Naive thymus-derived CD4-positive, alpha-beta T cell (primary cell): ENCODE measurements at places on chromosomes 5 and 9. TPM values are rescaled to one million over a fixed set of nuclear protein-coding genes. Genes with fewer than 3 reads are reported as not detected.

DNA sequence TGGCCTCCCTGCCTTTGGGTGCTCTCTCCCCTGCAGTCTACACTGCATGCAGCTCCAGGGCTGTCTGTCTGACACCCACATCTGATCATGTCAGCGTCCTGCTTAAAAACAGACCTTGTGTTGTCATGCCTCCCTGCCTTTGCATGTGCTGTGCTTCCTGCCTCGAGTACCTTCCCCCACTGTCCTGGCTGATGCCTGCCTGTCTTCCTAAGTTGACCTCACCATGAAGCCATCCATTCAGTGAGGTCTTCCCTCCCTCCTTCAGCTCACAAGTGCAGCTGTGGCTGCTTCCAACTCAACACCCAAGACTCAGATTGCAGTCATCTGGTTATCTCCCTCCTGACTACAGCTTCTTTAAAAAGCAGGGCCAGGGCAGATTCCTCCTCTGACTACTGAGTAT lies 5.5 kb downstream of the ANGPTL2 start:
- H3K4me3 ChIP-seq, result no peak overlapping the region
- H3K36me3 ChIP-seq, result no peaks in the 10 kb centered on the region
- H3K27me3 ChIP-seq, result no peaks in the 10 kb centered on the region
- no peak overlapping the region for H3K27ac ChIP-seq
- peaks cover 10% of the 10 kb centered on the region for H3K4me1 ChIP-seq

DNA sequence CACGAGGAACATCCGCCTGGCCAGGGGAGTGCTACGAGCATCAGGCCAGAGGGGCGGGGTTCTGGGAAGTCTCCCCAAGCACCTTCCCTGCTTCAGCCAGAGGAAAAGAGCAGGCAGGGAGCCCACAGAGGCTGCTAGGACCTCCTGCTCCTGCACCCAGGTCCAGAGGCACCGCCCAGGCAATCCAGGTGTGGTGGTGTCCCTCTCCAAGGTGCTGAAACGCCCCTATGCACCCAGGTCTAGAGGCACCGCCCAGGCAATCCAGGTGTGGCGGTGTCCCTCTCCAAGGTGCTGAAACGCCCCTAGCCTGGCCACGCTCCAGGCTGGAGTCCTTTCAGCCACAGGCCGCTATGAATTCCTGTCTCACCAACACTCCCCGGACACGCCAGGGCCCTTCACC lies 10.7 kb upstream of the UBAC1 start:
- peak; percentile 56 for DNase-seq
- H3K4me3 ChIP-seq, result no peak overlapping the region
- no peak overlapping the region for H3K27ac ChIP-seq
- no peaks in the 10 kb centered on the region for H3K27me3 ChIP-seq
- peaks cover 8% of the 10 kb centered on the region for H3K4me1 ChIP-seq

HAPLN1 gene
- total RNA-seq, result not detected

- no peaks in the 10 kb centered on the region for H3K4me1 ChIP-seq
- no peak overlapping the region for H3K4me3 ChIP-seq
- no peak for DNase-seq
- H3K36me3 ChIP-seq, result no peaks in the 10 kb centered on the region
Measured at GRCh38 chr9:116060631-116061030, 93.0 kb upstream of the PAPPA start.

DNA sequence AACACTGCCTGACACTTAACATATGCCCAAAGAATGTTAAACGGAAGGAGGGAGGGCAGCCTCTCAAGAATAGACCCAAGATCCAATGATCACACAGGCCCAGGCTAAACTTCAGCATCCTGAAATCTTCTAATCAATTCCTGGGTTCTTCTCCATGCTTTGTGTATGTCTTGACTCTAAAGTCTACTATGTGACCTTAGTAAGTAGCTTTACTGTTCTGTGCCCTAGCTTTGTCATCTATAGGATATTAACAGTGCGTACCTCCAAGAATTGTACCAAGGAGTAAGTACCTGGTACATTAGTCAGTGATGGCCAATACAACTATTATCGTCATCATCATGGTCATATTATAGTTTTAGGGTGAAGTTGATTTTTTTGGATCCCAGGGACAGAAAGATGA lies 96.6 kb downstream of the SGCD start:
- no peak overlapping the region for H3K27ac ChIP-seq
- H3K36me3 ChIP-seq, result no peaks in the 10 kb centered on the region
- H3K4me3 ChIP-seq, result no peak overlapping the region
- DNase-seq, result no peak
- H3K27me3 ChIP-seq, result no peaks in the 10 kb centered on the region
- H3K4me1 ChIP-seq, result no peaks in the 10 kb centered on the region

DNA sequence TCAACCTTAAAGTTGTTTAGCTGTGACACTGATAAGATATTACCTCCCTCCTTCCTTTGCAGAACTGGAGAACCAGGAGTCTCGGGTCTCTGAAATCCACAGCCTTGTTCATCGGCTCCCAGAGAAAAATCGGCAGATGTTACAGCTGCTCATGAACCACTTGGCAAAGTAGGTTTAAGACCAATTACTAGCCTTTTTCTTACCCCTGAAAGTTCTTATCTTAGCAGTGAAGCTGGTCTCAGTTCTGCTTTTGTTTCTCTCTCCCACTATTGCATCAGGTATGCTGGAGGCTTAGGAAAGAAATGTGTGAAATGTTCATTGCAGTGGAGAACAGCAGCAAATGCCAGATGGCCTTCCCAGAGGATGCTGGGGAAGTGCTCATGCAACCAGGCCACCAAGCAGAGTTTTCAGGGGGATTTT lies 287.4 kb downstream of the ARHGAP26 start:
- no peak overlapping the region for H3K27ac ChIP-seq
- no peak for DNase-seq
- no peaks in the 10 kb centered on the region for H3K27me3 ChIP-seq

OTP gene
- total RNA-seq, result not detected

SPINK4 gene
- total RNA-seq, result not detected

CDH6 gene
- total RNA-seq, result not detected

DNA sequence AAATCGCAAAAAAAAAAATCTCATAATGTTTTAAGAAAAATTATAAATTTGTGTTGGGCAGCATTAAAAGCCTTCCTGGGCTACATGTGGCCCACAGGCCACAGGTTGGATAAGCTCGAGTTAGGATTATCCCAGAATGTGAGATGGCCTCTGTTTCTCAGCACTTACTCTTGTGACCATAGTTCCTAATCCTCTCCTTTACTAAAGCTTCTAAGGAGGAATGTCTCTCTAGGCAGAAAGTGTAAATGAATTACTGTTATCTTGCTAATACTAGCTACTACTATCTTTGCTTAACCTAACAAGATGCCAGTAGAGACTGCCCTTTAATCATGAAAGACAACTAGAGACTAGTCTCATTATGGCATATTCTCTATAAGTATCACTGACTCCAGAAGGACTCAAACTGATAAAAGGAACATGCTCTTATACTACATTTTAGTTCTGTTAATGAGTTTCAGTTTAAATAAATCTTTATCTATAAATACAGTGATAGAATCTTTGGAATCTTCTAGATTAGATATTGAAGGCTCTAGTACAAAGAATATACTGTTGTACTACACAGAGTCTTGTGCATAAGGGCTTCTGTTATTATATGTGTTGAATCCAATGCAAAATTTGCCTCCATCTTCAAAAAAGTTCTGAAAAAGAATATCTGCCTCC lies 13.8 kb downstream of the INVS start:
- no peaks in the 10 kb centered on the region for H3K4me1 ChIP-seq
- no peak overlapping the region for H3K27ac ChIP-seq
- no peaks in the 10 kb centered on the region for H3K27me3 ChIP-seq
- H3K4me3 ChIP-seq, result no peak overlapping the region

- no peaks in the 10 kb centered on the region for H3K4me1 ChIP-seq
- H3K27ac ChIP-seq, result no peak overlapping the region
- DNase-seq, result no peak
- H3K36me3 ChIP-seq, result no peaks in the 10 kb centered on the region
- H3K27me3 ChIP-seq, result no peaks in the 10 kb centered on the region
- H3K4me3 ChIP-seq, result no peak overlapping the region
Measured at GRCh38 chr9:68905129-68905528, 108.8 kb downstream of the PRKACG start.

GRCh38 chr9:114790521-114790920 lies 15.3 kb downstream of the TNFSF15 start:
- no peaks in the 10 kb centered on the region for H3K4me1 ChIP-seq
- no peaks in the 10 kb centered on the region for H3K27me3 ChIP-seq
- DNase-seq, result no peak
- H3K36me3 ChIP-seq, result no peaks in the 10 kb centered on the region
- H3K27ac ChIP-seq, result no peak overlapping the region
- H3K4me3 ChIP-seq, result no peak overlapping the region

- no peak overlapping the region for H3K27ac ChIP-seq
- no peak overlapping the region for H3K4me3 ChIP-seq
- no peak for DNase-seq
- no peaks in the 10 kb centered on the region for H3K36me3 ChIP-seq
- H3K4me1 ChIP-seq, result no peaks in the 10 kb centered on the region
Measured at GRCh38 chr5:68950125-68950524, 143.7 kb upstream of the SLC30A5 start.

ADGRD2 gene
- total RNA-seq, result not detected

GRCh38 chr5:34538026-34538672 lies 118.0 kb upstream of the RAI14 start:
- no peaks in the 10 kb centered on the region for H3K4me1 ChIP-seq
- H3K27me3 ChIP-seq, result no peaks in the 10 kb centered on the region
- H3K27ac ChIP-seq, result no peak overlapping the region
- no peak for DNase-seq
- H3K4me3 ChIP-seq, result no peak overlapping the region

DNA sequence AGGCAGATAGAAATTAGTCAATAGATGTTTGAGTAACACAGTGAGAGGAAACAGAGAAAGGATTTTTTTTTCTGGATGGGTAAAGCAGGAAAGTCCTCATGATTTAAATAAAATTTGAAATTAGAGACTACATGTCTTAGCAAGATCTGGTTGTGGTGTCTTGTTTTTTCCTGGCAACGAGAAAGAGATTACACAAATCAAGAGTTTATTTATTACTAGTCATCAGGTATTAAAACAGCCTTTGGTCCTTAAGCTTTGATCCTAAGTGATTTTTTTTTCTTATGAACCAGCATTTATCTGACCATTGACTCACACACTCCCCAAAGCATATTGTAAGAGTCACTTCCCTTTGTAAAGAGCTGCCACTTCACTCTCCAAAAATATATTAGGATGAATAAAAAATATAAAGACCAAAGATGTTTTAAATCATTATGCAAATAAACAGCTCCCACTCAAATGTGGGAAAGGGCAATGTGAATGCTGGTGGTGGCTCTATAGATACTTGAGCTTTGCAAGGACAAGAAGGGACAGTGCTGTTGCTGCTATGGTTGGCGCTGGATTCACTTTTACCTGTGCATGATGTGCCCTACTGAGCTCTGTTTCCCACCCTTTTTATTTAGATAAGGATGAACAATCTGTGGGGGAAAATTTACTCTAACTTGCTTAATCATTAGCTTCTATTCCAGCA lies 1726.5 kb downstream of the MAT2B start:
- H3K27me3 ChIP-seq, result no peaks in the 10 kb centered on the region
- no peaks in the 10 kb centered on the region for H3K4me1 ChIP-seq
- no peaks in the 10 kb centered on the region for H3K36me3 ChIP-seq
- no peak for DNase-seq
- no peak overlapping the region for H3K27ac ChIP-seq

WHRN gene
- 2.1 TPM for total RNA-seq

ARHGEF39 gene
- total RNA-seq, result 1.0 TPM

MRPL41 gene
- total RNA-seq, result 52.1 and 52.5 TPM in 2 replicates

TAF7 gene
- 102 TPM for total RNA-seq

GRCh38 chr5:54748527-54748926 lies 231.0 kb downstream of the SNX18 start:
- no peak overlapping the region for H3K4me3 ChIP-seq
- no peaks in the 10 kb centered on the region for H3K36me3 ChIP-seq
- H3K4me1 ChIP-seq, result peaks cover 22% of the 10 kb centered on the region
- H3K27ac ChIP-seq, result no peak overlapping the region

DNA sequence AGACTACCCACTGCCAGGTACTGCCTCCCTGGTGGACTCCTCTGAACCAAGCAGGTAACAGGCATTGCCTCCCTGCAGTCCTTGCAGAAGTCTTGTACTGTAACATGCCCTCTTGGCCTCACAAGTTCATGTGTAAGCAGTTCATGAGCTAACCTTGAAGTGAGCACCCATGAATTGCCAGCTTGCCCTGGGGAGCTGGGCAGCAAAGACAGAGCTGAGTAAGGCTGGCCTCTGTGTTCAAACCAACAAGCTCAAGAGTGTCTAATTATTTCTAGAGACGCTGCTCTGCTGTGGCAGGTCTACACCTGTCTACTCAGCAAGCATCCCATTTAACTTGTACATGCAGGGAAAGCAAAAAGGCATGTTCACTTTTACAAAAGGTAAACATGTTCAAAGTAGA lies 113.5 kb downstream of the FEM1C start:
- DNase-seq, result no peak
- no peaks in the 10 kb centered on the region for H3K36me3 ChIP-seq
- H3K4me3 ChIP-seq, result no peak overlapping the region
- no peak overlapping the region for H3K27ac ChIP-seq
- H3K27me3 ChIP-seq, result no peaks in the 10 kb centered on the region

DNA sequence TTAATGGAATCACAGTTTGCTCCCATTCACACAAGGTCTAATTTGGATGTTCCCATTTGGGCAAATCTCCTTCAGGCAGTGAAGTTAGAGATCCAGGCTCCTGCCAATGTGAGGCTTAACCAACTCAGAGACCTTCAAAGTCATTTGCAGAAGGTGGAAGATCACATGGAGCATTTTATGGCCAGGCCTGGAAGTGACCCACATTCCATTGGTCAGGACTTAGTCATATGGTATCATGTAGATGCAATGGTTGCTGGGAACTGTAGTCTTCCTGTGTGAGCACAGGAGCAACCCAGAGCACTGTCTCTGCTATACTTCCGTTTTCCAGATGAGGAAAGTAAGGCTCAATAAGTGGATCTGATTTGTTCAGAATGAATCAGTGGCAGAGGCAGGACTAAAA lies 292.7 kb upstream of the SMARCA2 start:
- H3K4me3 ChIP-seq, result no peak overlapping the region
- H3K36me3 ChIP-seq, result no peaks in the 10 kb centered on the region
- no peaks in the 10 kb centered on the region for H3K4me1 ChIP-seq
